Hypothalamus (tissue), 51 donors: ENCODE measurements at places on chromosomes 13 and 19.
A peak's percentile ranks its signal among the peaks of the same experiment; 100 is the strongest.

- DNase-seq, result no peak
These were observed 3.0 kb downstream of the TM6SF2 start for GRCh38 chr19:19269952-19270694.

- no peak for DNase-seq
These were observed 2.2 kb downstream of the DMPK start for GRCh38 chr19:45780146-45780447.

GRCh38 chr13:22061371-22061805 is 390.5 kb downstream of the FGF9 start:
- peak; percentile 28 for DNase-seq

DNA sequence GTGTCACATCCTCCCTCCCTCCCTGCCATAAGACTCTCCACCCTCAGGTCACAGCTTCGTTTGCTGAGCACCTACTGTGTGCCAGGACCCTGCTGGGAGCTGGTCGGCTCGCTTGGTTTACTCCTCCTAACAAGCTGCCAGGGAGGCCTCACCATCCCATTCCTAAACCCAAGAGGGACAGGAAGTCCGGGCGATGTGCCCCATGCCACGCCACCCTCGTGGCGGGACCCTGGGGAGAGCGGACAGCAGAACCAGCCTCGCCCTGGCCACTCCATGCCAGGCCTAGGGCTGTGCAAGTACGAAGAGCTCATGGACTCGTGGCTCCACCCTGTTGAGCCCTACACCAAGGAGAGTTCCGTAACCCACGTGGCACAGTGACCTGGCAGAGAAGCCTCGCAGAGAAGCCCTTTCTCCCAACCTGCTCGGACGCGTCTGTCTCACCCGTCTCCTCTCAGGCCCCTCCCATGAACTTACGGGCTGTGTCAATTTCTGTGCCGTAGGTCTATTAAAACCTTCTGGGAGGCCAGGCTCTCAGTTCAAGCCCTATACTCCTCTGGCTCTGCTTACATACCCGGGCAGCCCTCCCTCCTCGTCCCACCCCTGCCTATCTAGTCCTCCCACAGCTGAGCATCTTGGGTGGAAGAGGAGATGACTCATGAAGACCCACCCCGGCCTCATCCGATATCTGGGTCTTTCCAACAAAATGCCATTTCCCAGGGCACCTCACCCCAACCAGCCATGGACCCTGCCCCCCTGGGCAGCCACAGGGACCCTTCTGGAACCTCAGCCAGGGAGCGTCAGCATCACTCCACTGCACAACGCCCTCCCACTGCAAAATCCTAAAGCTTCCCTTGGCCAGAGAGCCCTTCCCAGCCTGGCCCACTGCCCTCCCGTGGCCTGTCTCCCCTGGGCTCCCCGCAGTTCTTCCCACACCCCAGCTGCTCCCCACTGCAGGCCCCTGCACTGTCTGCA is 2.6 kb downstream of the UBXN6 start:
- DNase-seq, result no peak

DNA sequence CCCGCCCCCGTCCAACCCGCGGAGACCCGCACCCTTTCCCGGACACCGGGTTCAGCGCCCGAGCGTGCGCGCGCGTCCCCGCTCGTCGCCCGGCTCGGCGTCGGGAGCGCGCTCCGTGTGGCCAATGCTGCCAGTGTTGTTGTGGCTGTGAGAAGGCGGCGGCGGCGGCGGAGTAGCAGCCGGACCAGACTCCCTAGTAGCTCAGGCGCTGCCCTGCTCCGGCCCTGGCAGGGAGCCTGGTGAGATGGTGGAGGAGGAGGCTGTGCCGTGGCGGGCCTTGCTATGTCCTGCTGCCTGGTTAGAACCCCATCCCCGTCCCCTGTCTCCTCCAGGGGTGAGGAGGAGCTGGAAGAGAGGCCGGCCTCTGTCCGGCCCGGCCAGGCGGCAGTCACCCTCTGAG is 553.2 kb downstream of the TUBA3C start:
- DNase-seq, result no peak

- no peak for DNase-seq
These were observed 200.2 kb upstream of the SOX1 start for GRCh38 chr13:111866731-111867245.

- DNase-seq, result no peak
These were observed 10.0 kb downstream of the C3 start for GRCh38 chr19:6710273-6711077.

GRCh38 chr13:76764916-76765315 is 121.3 kb downstream of the KCTD12 start:
- DNase-seq, result no peak

GRCh38 chr19:16185768-16186123 is 536 bp downstream of the FAM32A start:
- DNase-seq, result no peak

DNA sequence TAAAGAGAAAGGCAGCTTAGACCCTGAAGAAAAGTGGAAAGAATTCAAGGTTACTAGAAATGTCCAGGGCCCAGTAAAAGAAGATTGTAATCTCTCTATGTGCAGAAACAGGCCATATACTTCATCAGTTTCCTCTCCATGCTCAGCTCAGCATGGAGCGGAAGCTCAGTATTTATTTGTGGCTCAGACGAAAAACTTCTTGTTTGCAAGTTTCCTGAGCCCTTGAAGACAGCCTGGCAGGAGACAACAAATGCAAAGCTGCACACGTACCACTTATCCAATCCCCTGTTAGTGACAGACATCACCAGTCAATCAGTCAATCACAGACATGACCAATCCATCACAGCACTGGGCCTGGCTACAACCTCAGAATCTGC is 8.1 kb upstream of the KLF2 start:
- DNase-seq, result no peak

DNA sequence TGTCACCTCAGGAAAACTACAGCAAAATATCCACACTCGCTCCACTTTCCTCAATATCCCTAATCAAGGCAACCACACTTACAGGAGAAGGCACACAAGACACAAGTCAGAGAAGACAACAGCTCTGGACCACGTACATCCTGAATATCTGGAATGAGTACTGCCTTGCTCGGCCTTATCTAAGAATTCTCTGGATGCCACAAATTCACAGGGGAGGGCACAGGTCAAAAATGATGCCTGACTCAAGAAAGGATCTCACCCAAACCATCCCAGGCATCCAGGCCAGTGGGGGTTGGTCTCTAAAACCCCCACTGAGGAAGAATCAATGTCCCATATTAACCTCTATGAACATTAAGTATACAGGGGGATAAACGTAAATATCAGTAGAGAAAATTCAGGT is 29.9 kb downstream of the ATP7B start:
- DNase-seq, result no peak

GRCh38 chr13:95641291-95642027 is 3.0 kb downstream of the DZIP1 start:
- peak; percentile 32 for DNase-seq

DNA sequence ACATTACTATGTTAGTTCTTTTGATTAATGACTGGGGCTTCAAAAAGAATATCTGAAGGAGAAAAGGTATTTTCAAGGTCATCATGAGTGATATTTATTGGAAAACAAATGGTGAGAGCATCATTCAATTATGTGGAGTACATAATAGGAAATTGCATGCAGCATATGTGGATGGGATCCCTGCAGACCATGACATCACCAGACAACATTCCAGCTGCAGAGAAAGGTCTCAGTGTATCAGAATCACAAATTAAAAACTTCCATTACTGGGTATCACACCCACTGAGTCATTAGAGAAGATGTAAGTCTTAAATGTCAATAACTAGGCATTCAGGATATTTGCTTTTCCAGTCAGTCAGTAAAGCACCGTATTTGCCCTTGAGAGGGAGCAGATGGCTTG is 574.4 kb upstream of the SLC10A2 start:
- DNase-seq, result no peak

DNA sequence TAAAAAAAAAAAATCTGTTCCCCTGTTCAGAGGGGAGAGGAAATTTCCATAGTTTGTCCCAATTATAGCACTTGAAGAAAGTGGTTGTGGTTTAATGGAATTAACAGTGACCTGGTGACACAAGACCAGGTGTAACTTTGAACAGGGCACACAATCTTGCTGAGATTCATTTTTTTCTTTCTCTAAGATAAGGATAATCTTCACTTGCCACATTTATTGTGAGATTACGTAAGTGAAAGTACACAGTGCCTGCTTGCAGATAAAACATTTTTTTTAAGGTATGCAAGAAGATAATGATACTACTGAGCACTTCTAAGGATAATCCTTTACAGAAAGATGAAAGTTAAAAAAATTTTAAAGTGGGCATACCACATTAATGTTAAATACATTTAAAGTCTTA is 448.1 kb downstream of the DIAPH3 start:
- DNase-seq, result no peak

DNA sequence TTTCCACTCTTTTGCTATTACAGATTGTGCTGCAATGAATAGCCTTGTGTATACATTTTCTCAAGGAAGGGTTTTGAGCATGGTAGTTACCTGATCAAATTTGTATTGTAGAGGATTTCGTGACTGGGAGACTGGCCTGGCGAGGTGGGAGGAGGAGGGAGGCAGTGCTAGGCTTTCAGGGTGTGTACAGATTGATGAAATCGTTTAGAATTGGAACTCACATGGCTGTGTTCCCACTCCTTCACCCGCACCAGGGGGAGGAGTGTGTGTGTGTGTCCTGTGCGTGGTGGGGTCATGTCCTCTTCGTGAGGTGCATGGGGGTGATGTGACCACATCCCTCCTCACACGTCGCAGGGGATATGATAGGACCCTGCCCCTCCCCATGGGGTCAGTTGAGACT is 8.3 kb downstream of the PGLYRP1 start:
- no peak for DNase-seq

DNA sequence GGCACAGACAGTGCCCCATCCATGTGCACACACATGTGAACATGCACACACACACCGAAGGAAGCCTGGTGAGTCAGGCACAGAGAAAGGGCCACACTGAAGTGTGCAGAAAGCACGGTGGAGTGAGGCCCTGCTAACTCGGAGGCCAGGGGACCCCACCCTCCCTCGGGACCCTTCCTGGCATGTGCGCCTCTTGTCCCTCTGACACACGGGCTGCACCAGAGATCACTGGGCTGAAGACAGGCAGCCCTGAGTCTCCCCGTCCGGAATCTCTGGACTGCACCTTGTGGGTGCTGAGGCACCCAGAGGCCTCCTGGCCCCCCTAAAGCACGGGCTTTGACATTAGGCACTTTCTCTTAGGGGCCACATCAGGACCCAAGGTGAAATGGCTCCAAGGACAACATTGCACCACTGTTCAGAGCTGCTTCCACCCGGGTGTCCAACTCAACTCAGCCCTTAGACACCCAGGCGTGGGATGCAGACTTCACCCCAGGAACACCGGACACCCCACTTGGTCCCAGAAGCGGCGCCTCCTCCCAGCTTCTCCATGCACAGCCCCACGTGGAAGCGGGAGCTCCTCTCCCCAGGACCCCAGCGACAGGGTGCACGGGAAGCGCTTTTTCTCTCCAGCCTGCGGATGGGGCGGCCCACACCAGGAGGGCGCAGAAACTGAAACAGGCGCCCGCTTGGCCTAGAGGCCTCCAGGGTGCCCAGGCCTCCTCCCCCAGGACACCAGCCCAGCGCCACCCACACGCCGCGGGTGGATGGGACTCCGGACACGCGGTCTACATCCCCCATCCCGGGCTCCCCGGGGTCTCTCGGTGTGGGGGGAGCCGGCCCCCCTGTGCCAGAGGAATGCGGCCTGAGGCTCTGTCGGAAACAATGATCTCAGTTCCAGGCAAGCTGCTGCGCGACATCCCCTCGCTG is 90.2 kb downstream of the SPACA7 start:
- DNase-seq, result no peak

DNA sequence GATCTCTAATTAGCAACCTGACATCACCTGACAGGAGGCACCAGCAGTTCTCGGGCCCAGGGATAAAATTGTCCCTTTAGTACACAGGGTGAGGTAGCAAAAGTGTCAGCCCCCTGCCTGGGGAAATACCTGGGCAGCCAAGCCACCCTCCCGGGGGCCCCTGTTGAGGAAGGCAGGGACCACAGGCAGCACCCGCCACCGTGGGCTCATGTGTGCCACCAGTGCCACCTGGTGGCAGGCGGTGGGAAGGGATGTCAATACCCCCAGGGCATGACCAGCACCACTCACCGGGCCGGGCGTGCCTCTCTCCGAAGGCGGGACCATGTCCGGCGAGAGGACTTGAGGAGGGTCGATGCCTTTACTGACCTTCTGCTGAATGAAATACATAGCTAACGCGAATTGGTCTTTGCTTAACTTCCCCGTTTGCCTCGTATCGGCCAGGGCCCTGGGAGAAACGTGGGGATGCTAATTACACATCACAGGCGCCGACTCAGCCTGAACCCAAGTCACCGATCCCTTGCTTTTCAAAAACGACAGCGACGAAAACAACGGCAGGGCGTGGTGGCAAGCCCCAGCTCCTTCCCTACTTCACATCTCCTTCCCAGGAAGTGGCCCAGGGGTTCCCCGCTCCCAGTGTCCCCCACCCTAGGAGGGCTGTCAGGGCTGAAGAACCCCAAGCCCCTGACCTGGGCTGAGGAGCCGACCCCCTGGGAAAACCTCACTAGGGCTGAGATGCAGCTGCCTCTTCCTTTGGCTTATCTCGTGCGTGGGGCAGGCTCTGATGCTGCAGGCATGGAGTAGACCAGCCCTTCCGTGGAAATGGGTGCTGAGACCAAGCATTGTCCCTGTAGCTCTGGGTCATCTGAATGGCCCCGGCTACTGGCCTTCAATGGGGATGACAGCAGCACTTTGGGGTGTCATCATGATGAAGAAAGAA is 53.8 kb downstream of the EPS15L1 start:
- peak; percentile 26 for DNase-seq
